ENCODE measurements at places on chromosomes 11 and 22.

DNA sequence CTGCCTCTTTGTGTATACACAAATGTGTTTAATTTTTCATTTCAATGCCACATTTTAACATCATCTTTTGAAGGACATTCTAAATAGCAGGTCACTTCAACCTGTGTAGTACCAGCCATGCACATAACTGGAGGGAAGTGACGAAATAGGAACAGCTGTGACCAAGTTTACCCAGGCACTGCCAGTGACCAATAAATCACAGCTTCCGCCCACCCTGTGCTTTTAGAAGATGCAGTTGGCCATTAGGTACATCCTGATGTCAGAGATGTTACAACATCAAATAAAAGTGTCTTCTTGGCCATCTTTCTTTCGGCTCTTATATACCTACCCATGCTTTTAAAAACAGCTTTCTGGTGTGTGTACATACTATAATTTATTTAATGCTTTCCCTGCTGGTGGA, 7.8 kb downstream of the LDLRAD3 start:
- no peak for DNase-seq

DNA sequence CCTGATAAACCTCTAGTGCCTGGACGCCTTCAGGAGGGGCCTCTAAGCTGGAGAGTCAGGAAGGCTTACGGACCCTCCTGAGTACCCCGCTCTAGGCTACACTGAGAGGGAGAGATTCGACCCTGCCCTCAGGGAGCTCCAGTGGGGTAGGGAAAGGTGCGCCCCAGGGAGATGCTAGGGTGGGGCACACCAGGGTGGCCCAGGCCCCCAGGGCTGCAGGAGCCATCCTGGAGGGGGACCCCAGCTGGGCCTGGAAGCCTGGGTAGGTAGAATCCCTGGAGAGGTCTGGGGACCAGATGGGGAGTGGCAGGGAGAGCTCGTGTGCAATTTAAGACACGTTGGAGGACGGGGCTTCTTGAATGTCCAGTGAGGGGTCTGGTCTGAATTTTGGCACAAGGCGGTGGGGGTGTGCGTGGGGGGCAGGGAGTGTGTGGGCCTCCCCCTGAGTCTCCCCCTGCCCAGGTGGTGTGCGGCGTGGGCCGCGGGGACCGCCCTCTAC, 4.7 kb downstream of the CARNS1 start:
- DNase-seq, result no peak

- no peak for DNase-seq
These were observed 371.6 kb downstream of the CADM1 start for GRCh38 chr11:115132436-115133228.

DNA sequence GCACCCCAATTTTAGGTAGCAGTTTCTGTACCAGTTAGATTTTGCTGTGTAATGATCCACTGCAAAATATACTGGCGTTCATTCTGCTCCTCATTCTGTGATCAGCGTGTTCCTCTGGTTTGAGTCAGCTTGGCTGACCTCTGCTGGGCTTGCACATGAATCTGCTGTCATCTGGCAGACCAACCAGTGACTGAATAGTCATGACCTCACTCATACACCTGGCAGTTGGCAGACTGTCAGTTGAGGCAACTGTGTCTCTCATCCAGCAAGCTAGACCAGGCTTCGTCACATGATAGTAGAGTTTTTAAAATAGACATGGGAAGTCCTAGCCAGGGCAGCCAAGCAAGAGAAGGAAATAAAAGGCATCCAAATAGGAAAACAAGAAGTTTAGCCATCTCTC, 316.3 kb upstream of the LARGE1 start:
- DNase-seq, result no peak

- no peak for DNase-seq
These were observed 2.1 kb downstream of the MFRP start for GRCh38 chr11:119344291-119345010.

DNA sequence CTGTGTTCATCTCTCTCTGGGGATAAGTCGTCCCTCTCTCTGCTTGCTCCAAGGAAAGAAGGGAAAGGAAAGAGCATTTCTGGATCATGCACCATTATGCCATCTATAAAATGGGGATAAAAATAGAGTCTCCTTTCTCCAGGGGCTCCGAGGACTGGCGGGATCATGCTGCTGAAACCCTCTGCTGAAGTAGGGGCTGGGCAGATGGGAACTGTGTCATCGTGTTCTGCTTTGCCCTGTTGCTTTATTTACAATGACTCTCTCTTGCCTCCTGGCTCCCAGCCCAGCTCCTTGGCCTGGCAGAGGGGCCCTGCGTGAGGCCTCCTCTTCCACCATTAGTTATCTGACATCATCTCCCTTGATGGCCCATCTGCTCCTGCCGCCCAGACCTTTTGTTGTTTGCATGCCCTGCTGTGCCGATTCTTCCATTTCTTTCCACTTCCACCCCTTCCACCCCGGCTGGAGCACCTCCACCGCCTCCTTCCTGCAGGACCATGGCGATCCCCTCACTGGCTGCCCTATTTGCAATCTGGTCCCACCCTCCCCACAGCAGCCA, 200.9 kb downstream of the MYO18B start:
- peak; percentile 19 for DNase-seq

GRCh38 chr22:24444729-24445466, 17.5 kb downstream of the ADORA2A start:
- DNase-seq, result no peak

DNA sequence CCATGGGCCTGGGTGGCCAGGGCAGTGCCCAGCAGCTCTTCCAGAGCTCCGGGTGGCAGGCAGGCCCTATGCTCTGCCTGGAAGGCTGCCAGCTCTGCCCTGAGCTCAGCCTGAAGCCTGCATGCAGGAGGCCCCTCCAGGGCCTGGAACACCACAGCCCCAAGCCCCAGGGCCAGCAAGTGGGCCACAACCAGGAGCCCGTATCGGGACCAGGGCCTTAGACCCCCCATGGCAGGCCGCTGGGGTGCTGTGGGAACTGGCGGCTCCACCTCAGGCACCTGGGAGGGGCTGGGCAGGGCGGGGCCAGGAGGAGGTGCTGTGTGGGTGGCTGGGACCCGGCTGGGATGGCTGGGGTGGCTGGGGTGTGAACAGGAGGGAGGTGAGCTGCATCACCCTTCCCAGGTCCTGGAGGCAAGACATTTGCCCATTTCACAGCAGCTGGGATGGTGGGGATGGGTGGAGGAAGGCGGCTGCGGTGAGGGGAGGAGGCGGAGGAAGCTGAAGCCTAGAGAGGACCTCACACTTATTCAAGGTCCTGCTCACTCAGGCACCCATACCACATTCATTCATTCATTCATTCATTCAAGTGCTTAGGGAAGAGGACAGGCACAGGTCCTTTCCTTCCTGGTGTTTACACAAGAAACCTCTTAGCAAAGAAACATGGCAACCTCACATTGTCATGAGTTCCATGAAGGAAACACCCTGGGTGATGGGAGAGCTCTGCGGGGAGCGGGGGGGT, at the start of gene KCNK7:
Gene KCNK7 (minus strand): TSS at position 258 of the 739 bp plus-strand sequence. CDS start 28 bp downstream, at position 230.
- no peak for DNase-seq

GRCh38 chr11:299951-300735, 817 bp upstream of the IFITM5 start:
- DNase-seq, result no peak

DNA sequence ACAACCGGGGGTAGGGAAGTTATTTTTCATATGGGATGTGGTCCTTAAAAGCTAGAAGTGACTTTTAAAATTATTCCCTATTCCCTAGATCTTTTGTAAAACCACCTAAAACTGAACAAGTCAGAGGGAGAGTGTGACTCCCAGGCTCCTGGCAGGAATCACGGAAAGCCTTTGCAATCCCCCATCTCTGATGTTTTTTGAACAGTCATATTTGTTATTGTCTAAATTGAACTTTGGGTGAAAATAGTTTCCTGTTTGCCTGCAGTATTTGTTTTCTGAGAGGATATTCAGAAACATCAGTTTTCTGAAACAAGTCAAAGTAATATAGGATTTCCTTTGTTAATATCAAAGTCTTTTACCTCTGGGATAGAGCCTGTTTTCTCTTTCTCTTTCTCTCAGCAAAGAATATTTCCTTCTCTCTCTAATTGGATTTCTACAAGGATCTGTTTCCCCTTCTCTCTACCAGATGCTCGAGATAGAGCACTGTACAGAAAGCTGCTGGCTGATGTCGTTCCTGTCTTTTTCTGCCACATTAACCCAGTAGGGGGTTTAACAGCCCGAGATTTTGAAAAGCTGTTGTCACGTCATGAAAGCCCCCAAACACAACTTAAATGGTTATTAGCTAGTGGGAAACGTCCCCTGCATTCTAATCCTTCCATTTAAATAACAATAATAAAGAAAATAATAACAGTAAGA, 132.2 kb upstream of the PITPNB start:
- DNase-seq, result no peak

GRCh38 chr11:98365190-98365589, 655.6 kb upstream of the CNTN5 start:
- no peak for DNase-seq

GRCh38 chr11:134273317-134273712, 2.9 kb upstream of the GLB1L3 start:
- DNase-seq, result no peak

DNA sequence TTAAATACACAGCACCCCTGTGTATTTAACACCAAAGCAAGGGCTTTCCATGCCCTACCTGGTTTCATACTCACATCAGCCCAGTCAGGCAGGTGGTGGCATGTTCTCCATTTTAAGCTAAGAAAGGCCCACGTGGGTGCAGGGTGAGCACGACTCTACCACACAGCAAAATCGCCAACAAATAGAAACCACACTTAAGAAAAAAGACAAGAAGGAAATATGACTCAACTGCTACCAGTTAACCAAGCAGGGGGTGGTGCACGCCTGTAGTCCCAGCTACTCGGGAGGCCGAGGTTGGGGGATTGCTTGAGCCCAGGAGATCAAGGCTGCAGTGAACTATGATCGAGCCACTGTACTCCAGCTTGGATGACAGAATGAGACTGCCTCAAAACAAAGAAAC, 35.2 kb upstream of the TFIP11 start:
- no peak for DNase-seq

DNA sequence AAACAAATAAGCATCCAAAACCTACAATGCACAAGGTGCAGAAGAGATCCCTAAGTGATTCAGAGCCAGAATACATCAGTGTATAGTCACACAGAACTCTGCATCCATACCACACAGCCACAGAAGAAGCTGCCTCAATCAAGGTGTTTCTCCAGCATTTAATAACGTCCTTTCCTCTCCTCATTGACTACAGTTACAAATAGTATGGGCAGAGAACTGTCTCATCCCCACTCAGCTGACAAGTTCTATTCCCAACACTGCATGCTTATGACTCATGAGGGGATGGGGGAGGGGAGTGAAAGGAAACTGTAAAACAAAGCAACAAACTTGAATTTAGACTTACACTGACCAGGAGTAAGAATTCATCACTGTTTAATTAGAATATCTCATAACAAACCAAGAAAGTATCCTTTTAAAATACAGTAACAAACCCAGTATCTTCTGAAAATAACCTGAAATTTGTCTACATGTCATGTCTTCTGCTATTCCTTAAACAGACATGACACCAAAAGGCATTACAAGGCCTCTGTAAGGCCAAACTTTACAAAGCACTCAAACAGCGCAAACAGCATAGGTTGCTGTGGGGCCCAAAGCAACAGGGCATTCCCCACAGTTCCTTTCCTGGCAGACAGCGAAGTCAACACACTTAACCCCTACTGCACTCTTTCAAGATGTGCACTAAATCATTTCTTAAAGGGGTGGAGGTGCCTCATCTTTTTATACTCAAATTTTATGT, 29.3 kb downstream of the CELF1 start:
- peak; percentile 46 for DNase-seq

DNA sequence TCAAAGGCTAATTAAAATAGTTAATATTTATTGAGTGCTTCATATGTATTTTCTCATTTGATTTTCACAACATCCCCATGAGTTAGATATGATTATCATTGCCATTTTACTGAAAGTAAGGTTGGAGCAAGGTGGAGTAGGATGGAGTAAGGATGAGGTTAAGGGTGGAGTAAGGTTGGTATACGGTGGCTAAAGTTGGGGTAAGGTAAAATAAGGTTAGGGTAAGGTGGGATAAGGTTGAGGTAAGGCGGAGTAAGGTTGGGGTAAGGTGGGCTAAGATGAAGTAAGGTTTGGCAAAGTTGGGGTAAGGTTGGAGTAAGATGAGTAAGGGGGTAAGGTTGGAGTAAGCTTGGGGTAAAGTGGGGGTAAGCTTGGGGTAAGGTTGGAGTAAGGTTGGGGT, 45.8 kb upstream of the CLDN5 start:
- DNase-seq, result no peak

DNA sequence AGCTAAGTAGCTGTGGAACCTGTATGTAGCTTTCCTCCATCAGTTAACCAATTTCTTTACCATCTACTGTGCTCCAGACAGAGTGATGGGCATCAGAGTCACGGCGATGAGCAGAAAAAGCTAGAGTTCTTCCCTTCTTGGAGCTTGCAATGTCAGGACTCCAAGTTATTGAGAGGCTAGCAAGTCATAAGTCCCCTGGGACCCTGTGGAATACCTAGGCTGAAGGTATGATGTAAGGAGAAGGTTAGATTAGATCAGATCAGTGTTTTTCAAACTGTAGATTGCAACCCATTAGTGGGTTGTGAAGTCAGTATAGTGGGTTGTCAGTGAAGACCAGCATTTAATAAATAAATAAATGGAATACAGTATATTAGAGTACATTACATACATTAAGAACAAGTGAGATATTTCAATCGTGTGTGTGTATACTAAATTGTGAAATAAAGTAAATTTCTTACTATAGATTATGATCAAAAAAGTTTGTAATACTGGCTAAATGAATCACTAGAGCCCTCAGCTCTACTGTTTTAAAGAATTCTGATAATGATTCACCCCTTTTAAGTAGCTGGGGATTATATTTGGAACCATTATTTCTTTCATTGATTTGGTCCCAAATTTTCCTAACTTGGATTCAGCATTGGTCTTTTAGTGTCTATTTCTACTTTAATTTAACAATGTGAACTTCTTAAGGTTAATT, 52.3 kb downstream of the RASSF10 start:
- DNase-seq, result no peak
